MCF 10A (cell line): ENCODE measurements at places on chromosomes 6 and 20. TPM values are rescaled to one million over a fixed set of nuclear protein-coding genes. Genes with fewer than 3 reads are reported as not detected.

GRCh38 chr6:1838604-1839213, 229.0 kb downstream of the FOXC1 start:
- no peak overlapping the region for H3K4me3 ChIP-seq
- H3K27ac ChIP-seq, result no peak overlapping the region
- H3K36me3 ChIP-seq, result no peaks in the 10 kb centered on the region

DNA sequence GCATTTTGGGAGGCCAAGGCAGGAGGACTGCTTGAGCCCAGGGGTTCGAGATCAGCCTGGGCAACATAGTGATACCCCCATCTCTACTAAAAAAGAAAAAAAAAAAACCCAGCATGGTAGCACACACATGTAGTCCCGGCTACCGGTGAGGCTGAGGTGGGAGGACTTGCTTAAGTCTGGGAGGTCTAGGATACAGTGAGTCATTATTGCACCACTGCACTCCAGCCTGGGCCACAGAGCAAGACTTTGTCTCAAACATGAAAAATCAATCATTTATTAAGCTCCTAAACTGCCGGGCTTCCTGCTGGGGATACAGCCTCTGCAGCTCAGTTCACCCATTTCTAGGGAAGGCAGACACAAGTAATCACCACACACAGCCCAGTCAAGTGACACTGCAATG, 7.3 kb upstream of the USP45 start:
- peaks cover 5% of the 10 kb centered on the region for H3K36me3 ChIP-seq
- DNase-seq, result peak; percentile 77
- peak overlapping the region; percentile 96 for H3K4me3 ChIP-seq
- H3K4me1 ChIP-seq, result peaks cover 14% of the 10 kb centered on the region
- no peaks in the 10 kb centered on the region for H3K27me3 ChIP-seq

Gene CCN6
- total RNA-seq, result not detected in 2 replicates

GRCh38 chr20:24962182-24962492, 13.1 kb downstream of the CST7 start:
- H3K27ac ChIP-seq, result no peak overlapping the region
- DNase-seq, result no peak
- H3K27me3 ChIP-seq, result no peaks in the 10 kb centered on the region
- H3K4me3 ChIP-seq, result no peak overlapping the region
- H3K4me1 ChIP-seq, result no peaks in the 10 kb centered on the region
- peaks cover 51% of the 10 kb centered on the region for H3K36me3 ChIP-seq

DNA sequence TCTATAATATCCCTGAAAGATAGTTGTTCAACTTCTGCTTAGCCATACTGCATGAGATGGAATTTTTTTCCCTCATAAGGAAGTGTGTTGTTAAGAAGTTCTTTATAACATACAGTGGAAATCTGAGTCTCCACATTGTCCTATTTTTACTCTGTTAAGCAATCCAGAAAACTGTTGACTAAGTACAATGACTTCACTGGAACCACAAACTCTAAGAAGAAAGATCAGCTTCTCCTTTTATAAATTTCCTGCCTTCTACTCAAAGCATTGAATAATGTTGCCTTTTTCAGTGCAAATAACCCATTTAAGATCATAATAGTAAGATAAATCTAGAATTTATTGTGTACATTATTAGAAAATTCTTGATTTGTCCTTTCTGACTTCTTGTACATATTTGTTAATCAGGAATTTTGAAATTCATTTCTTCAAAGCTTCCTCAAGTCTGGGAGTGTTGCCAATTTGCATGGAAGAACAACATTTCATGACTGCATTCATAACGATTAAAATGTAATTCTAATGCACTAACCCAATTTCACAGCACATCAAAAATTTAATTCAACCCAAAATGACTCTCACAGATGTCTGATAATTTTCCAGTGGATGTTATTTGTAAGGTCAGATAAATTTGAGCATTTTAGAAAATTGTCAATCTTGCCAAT, 45.6 kb upstream of the ANKEF1 start:
- peak; percentile 82 for DNase-seq
- H3K27ac ChIP-seq, result peak overlapping the region; percentile 82
- H3K36me3 ChIP-seq, result no peaks in the 10 kb centered on the region

DNA sequence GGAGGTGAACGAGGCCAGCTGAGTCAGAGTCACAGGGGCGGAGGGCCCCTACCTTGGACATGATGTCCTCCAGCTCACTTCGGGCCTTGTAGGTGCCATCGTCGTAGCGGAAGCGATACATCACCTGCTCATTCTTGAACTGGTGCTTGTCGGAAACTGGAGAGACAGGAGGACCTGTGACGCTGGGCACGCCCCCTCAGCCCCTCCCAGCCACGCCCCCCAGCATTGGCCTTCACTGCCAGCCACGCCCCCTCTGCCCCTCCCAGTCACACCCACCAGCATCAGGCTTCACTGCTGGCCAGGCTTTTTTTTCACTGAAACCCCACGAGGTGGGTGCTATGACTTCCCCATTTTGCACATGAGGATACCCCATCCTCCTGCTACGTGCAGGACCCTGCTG, 148.2 kb downstream of the PREX1 start:
- no peak overlapping the region for H3K4me3 ChIP-seq
- H3K4me1 ChIP-seq, result no peaks in the 10 kb centered on the region
- no peak overlapping the region for H3K27ac ChIP-seq
- H3K36me3 ChIP-seq, result no peaks in the 10 kb centered on the region

- no peaks in the 10 kb centered on the region for H3K27me3 ChIP-seq
- peaks cover 5% of the 10 kb centered on the region for H3K4me1 ChIP-seq
- DNase-seq, result no peak
- H3K36me3 ChIP-seq, result no peaks in the 10 kb centered on the region
These were observed 98.4 kb downstream of the FOXC1 start for GRCh38 chr6:1708122-1708521.

Gene SRF
- 29.7 and 32.1 TPM in 2 replicates for total RNA-seq

Gene MLN
- not detected in 2 replicates for total RNA-seq

DNA sequence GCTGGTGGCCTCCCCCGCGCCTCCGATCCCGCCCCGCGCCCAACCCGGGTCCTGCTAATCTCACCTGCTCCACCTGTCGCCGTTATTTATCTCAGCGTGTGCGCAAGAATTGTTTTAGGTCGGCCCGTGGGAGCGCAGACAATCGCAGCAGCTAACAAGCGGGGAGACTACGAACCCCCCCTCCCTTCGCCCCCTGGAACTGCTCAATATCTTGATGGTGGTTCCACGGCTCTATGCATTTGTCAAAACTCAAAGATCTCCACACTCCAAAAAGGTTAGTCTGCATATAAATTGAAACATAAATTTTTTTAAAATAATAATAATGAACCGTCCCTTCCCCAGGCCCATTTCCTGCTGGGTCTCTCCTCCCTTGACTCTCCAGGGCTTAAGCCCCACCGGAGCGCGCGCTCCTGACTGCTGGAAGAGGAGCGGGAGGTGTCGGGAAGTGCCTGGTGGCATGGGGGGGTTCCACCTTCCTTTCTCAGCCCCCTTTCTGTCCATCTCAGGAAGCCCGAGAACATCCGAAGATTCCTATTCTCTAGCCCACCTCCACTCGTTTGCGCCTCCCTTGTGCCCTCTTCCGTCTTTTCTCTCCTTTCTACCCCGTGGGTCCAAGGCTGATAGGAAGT, 1.6 kb upstream of the MDGA1 start:
- no peaks in the 10 kb centered on the region for H3K36me3 ChIP-seq
- H3K27ac ChIP-seq, result no peak overlapping the region
- peak overlapping the region; percentile 100 for H3K4me3 ChIP-seq
- H3K27me3 ChIP-seq, result peaks cover 37% of the 10 kb centered on the region
- H3K4me1 ChIP-seq, result peaks cover 6% of the 10 kb centered on the region

DNA sequence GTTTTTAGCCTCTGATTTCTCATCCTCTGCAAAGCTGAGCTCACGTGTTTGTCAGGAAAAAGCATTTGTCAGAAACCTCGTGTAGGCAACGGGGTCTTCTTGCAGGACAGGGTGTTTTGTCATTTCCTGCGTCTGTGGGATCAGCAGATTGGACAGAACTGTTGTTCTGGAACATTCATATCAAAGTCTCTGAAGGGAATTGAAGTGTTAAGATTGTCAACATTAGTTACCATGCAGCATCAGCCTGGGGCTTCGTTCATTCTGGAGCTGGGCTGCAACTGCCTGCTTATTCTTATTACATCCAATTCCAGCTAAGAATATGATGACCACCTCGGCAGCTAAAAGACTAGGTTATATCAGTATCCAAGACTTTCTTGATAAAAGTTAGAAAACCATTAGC, 71.0 kb upstream of the RALGAPA2 start:
- no peaks in the 10 kb centered on the region for H3K27me3 ChIP-seq
- H3K4me3 ChIP-seq, result no peak overlapping the region
- no peak for DNase-seq
- peaks cover 19% of the 10 kb centered on the region for H3K4me1 ChIP-seq
- no peak overlapping the region for H3K27ac ChIP-seq
- H3K36me3 ChIP-seq, result no peaks in the 10 kb centered on the region

- no peaks in the 10 kb centered on the region for H3K36me3 ChIP-seq
- H3K4me3 ChIP-seq, result no peak overlapping the region
- DNase-seq, result no peak
- H3K4me1 ChIP-seq, result no peaks in the 10 kb centered on the region
- H3K27ac ChIP-seq, result no peak overlapping the region
These were observed 322.0 kb downstream of the PAX1 start for GRCh38 chr20:22027423-22027822.

Gene C6orf163
- 1.0 and 2.6 TPM in 2 replicates for total RNA-seq

- no peak for DNase-seq
- H3K4me1 ChIP-seq, result peaks cover 26% of the 10 kb centered on the region
- peak overlapping the region; percentile 80 for H3K4me3 ChIP-seq
- H3K27me3 ChIP-seq, result no peaks in the 10 kb centered on the region
- H3K36me3 ChIP-seq, result peaks cover 17% of the 10 kb centered on the region
These were observed 1.2 kb downstream of the SNX21 start for GRCh38 chr20:45834797-45835161.

- H3K27ac ChIP-seq, result no peak overlapping the region
- no peak for DNase-seq
- H3K36me3 ChIP-seq, result no peaks in the 10 kb centered on the region
- no peaks in the 10 kb centered on the region for H3K4me1 ChIP-seq
- H3K4me3 ChIP-seq, result no peak overlapping the region
These were observed 271.3 kb downstream of the KIF16B start for GRCh38 chr20:16301986-16302385.

DNA sequence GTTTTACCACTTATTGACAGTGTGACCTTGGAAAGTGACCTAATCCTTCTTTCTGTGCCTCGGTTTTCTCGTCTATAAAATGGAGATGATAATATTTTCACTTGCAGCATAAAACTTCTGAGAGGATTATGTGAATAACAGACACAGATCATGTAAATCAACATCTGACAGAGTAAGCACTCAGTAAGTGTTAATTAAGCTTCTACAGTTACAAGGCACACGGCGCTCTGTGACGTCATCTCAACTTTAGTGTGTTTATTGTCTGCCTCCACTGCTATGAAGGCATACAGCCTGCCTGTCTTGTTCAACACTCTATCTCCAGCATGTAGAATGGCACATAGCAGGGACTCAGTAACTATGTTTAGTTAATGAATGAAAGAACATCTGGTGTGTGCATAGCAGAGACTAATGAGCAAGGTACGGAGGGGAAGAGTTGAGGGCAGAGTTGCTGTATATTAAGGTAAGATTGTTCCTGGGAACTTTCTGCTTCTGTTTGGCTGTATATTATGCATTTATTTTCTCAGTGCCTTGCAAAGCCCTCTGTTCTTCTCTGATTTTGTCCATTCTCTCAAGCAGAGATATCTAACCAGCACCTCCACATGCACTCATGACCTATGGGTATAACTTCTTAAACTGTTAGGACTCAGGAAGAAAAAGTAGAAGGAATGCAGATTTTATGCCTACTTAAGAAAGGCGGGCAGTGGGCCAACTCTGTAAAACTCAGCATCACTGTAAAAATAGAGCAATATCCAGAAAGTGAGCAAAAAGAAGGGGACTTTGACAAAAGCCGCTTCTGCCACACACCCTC, 66.4 kb upstream of the STMND1 start:
- peaks cover 13% of the 10 kb centered on the region for H3K4me1 ChIP-seq
- peaks cover 6% of the 10 kb centered on the region for H3K36me3 ChIP-seq
- H3K4me3 ChIP-seq, result no peak overlapping the region

DNA sequence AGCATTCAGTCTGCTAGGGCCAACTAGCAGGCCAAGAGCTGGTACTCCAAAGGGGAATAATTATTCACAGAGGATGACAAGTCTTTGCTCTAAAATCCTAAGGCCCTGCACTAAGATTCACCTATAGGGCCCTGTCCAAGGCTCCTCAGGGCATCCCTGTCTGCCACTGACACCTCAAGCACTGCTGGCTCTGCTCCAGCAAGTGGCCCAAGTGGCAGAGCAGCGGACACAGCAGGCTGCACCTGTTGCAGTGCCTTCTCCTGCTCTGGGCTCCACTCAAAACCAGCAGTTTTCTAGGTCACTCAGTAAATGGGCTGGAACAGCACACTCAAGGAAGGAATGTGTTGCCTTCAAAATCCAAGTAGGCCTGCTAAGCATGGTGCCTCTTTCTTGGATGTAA, 36.4 kb upstream of the SMOC2 start:
- no peaks in the 10 kb centered on the region for H3K4me1 ChIP-seq
- no peaks in the 10 kb centered on the region for H3K36me3 ChIP-seq
- no peak overlapping the region for H3K27ac ChIP-seq
- H3K4me3 ChIP-seq, result no peak overlapping the region

- H3K27ac ChIP-seq, result no peak overlapping the region
- no peak overlapping the region for H3K4me3 ChIP-seq
- no peaks in the 10 kb centered on the region for H3K4me1 ChIP-seq
- no peak for DNase-seq
- no peaks in the 10 kb centered on the region for H3K36me3 ChIP-seq
- H3K27me3 ChIP-seq, result no peaks in the 10 kb centered on the region
These were observed 159.3 kb upstream of the JARID2 start for GRCh38 chr6:15086348-15087158.

Gene FOXF2
- 8.0 and 10.0 TPM in 2 replicates for total RNA-seq

DNA sequence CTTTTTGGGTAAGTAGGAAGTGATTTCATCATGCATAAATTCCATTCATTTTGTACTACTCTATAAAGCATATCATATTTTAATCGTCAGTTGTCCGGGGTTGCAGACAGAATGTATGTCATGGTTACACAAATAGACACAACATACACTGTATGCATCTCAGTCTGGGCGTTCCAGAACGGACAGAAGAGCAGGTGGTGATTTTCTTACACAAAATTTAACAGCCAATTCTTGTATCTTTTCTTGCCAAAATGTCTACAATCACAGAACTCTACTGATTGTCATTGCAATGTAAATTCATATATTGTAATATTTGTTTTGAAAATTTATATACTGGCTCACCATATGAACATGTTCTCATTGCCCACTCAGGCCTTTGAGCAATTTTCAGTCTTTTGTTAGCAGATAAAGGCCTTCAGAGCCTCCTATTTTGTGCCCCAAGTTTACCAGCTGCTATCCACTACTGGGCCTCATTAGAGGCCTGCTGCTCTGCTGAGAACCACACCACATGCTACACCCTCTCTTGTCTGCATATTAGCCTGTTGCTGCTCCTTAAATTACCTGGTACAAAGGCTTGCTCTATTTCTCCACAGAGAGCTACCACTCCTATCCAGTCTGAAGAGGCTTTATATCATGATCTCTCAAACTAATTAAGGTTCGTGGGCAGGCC, 61.5 kb downstream of the PRDM13 start:
- H3K36me3 ChIP-seq, result peaks cover 7% of the 10 kb centered on the region
- no peak for DNase-seq
- no peak overlapping the region for H3K4me3 ChIP-seq
- H3K27me3 ChIP-seq, result peaks cover 34% of the 10 kb centered on the region
- no peaks in the 10 kb centered on the region for H3K4me1 ChIP-seq

Gene SPTLC3
- total RNA-seq, result 15.6 and 20.3 TPM in 2 replicates

GRCh38 chr6:166258854-166259276, 49.3 kb downstream of the PRR18 start:
- H3K27ac ChIP-seq, result no peak overlapping the region
- H3K4me3 ChIP-seq, result no peak overlapping the region
- H3K4me1 ChIP-seq, result no peaks in the 10 kb centered on the region
- no peaks in the 10 kb centered on the region for H3K36me3 ChIP-seq

- H3K4me3 ChIP-seq, result no peak overlapping the region
- H3K27me3 ChIP-seq, result peaks cover 6% of the 10 kb centered on the region
- H3K27ac ChIP-seq, result no peak overlapping the region
- peaks cover 7% of the 10 kb centered on the region for H3K4me1 ChIP-seq
These were observed 173.4 kb downstream of the BMP7 start for GRCh38 chr20:57092900-57093530.

Gene ARMC2
- total RNA-seq, result 1.6 and 3.2 TPM in 2 replicates
